Muscle of leg (tissue), 16 donors: ENCODE measurements at places on chromosomes 12 and 14. TPM values are rescaled to one million over a fixed set of nuclear protein-coding genes. Genes with fewer than 3 reads are reported as not detected.

Gene B4GALNT3
- 9.6 TPM for polyA plus RNA-seq

Gene NGB
- polyA plus RNA-seq = not detected

Gene CFAP54
- polyA plus RNA-seq = 0.18 TPM

DNA sequence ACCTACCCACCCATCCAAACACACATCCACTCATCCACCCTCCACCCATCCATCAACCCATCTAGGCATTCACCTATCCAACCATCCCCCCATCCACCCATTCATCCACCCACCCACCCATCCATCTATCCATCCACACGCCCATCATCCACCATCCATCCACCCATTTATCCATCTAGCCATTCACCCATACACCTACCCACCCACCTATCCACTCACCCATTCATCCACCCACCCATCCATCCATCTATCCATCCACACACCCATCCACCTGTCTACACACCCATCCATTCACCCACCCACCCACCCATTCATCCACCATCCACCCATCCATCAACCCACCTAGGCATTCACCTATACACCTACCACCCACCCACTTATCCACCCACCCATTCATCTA lies 72.6 kb upstream of the GALNT9 start:
- no peak overlapping the region for H3K4me3 ChIP-seq
- DNase-seq = no peak
- H3K4me1 ChIP-seq = peaks cover 32% of the 10 kb centered on the region
- H3K36me3 ChIP-seq = no peaks in the 10 kb centered on the region

- H3K27ac ChIP-seq = no peak overlapping the region
- H3K4me1 ChIP-seq = no peaks in the 10 kb centered on the region
- H3K36me3 ChIP-seq = no peaks in the 10 kb centered on the region
- H3K27me3 ChIP-seq = no peaks in the 10 kb centered on the region
- H3K4me3 ChIP-seq = no peak overlapping the region
Measured at GRCh38 chr12:19026614-19027488, 102.7 kb upstream of the PLEKHA5 start.

DNA sequence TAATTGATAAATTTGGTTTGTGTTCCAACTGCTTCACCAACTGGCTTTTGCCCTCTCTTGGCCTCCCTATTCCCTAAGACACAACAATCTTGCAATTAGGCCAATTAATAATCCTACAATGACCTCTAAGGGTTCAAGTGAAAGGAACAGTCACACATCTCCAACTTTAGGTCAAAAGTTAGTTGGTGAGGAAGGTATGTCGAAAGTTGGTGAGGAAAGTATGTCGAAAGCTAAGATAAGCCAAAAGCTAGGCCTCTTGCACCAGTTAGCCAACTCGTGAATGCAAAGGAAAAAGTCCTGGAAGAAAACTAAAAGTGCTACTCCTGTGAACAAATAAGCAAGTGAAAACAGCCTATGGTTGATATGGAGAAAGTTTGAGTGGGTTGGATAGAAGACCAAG lies 32.6 kb downstream of the EGLN3 start:
- H3K4me3 ChIP-seq = no peak overlapping the region
- H3K27ac ChIP-seq = no peak overlapping the region
- no peaks in the 10 kb centered on the region for H3K27me3 ChIP-seq
- peaks cover 5% of the 10 kb centered on the region for H3K36me3 ChIP-seq
- peaks cover 47% of the 10 kb centered on the region for H3K4me1 ChIP-seq

- peaks cover 7% of the 10 kb centered on the region for H3K36me3 ChIP-seq
- H3K27ac ChIP-seq = peak overlapping the region; percentile 93
- DNase-seq = no peak
- no peaks in the 10 kb centered on the region for H3K27me3 ChIP-seq
- peaks cover 11% of the 10 kb centered on the region for H3K4me1 ChIP-seq
Measured at GRCh38 chr14:35123388-35123703, 994 bp downstream of the PRORP start.

DNA sequence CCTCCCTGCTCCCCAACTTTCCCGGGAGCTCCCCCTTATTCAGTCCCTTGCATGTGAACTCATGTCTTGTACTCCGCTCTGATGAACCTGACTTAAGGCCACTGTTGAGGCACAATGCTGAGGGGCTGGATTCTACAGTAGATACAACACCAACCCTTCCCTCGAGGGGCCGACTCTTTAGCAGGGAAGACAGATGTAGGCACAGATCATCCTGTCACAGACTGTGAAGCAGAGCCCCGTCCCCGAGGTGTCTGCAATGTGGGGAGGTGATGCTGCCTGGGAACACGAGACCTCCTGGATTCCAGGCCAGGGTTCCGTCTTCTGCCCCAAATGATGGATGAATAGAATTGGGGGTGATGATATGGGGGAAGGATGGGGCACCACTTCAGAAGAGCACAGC lies 175.1 kb downstream of the CHST11 start:
- H3K4me3 ChIP-seq = no peak overlapping the region
- DNase-seq = no peak
- H3K36me3 ChIP-seq = no peaks in the 10 kb centered on the region
- peaks cover 32% of the 10 kb centered on the region for H3K4me1 ChIP-seq

GRCh38 chr12:93959657-93960056 lies 188.7 kb upstream of the PLXNC1 start:
- no peaks in the 10 kb centered on the region for H3K4me1 ChIP-seq
- no peak for DNase-seq
- H3K27ac ChIP-seq = no peak overlapping the region
- no peaks in the 10 kb centered on the region for H3K36me3 ChIP-seq
- H3K4me3 ChIP-seq = no peak overlapping the region

DNA sequence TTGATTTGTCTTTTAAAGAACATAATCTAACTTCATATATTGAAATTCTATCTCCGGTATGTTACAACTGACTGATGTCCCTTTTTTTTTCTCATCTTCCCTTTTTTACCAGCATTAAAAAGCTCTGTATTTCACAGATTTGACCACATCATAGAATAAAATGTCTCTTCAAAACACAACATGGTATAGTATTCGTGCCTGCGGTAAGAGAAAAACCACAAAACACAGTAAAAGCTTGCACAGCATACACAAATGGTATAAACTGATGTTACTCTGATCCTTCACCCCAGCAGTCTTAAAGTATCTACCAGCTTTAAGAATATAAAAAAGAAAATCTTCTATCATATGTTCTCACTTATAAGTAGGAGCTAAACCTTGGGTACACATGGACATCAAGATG lies 83.4 kb downstream of the HECTD1 start:
- no peak for DNase-seq
- no peaks in the 10 kb centered on the region for H3K27me3 ChIP-seq
- H3K4me3 ChIP-seq = no peak overlapping the region

GRCh38 chr14:54229136-54229535 lies 167.7 kb upstream of the CDKN3 start:
- H3K36me3 ChIP-seq = no peaks in the 10 kb centered on the region
- H3K4me1 ChIP-seq = no peaks in the 10 kb centered on the region
- no peak overlapping the region for H3K4me3 ChIP-seq

- no peak overlapping the region for H3K27ac ChIP-seq
- peaks cover 57% of the 10 kb centered on the region for H3K4me1 ChIP-seq
- no peak overlapping the region for H3K4me3 ChIP-seq
- no peak for DNase-seq
- H3K27me3 ChIP-seq = peaks cover 15% of the 10 kb centered on the region
- no peaks in the 10 kb centered on the region for H3K36me3 ChIP-seq
Measured at GRCh38 chr12:52024845-52025230, 18.1 kb downstream of the TAMALIN start.
